ENCODE measurements at places on chromosomes 13 and 19. TPM values are rescaled to one million over a fixed set of nuclear protein-coding genes. Genes with fewer than 3 reads are reported as not detected.

The MBD3L4 gene
- total RNA-seq, result not detected

The ZNF491 gene
- 14.8 TPM for total RNA-seq

The PTGER1 gene
- total RNA-seq, result 0.69 TPM

The NLRP7 gene
- not detected for total RNA-seq

The KCNRG gene
- total RNA-seq, result 14.3 TPM

The PRMT1 gene
- total RNA-seq, result 211 TPM
